Activated CD4-positive, alpha-beta memory T cell treated with anti-CD3 and anti-CD28 coated beads for 36 hours (primary cell): ENCODE measurements at places on chromosomes 2 and 18.
A peak's percentile ranks its signal among the peaks of the same experiment; 100 is the strongest.

DNA sequence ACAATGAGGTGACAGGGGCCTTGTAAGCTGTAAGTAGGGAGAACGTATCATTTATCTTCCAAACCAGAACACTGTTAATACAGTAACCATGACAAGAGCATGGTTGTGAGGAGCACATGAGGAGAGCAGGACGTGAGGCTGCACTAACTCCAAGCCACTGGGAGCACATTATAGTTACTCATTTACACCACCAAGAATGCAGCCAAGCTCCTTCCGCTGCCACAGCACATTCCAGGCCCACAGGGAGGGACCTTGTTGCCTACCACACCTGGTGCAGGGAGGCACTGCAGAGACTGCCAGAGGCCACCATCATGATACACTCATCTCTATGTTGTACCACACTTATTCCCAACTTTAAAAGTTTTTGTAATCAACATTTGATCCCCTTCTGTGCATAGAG lies 13.5 kb upstream of the SFXN5 start:
- DNase-seq: no peak

GRCh38 chr2:28268386-28268785 lies 124.3 kb upstream of the FOSL2 start:
- DNase-seq: no peak

DNA sequence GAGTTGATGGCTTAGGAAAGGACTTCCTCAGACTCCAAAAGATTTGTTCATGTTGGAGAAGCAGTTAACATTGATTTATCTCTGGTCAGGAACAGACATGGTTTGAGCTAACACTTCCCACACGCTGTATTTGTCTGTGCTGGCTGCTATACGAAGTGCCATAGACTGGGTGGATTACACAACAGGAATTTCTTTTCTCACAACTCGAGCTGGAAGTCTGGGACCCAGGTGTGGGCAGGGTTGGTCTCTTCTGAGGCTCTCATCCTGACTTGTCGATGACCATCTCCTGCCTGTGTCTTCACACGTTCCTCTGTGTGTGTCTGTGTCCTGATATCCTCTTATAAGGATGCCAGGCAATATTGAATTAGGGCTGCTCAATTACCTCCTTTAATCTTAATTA lies 163.4 kb upstream of the BCL2L11 start:
- DNase-seq: no peak

DNA sequence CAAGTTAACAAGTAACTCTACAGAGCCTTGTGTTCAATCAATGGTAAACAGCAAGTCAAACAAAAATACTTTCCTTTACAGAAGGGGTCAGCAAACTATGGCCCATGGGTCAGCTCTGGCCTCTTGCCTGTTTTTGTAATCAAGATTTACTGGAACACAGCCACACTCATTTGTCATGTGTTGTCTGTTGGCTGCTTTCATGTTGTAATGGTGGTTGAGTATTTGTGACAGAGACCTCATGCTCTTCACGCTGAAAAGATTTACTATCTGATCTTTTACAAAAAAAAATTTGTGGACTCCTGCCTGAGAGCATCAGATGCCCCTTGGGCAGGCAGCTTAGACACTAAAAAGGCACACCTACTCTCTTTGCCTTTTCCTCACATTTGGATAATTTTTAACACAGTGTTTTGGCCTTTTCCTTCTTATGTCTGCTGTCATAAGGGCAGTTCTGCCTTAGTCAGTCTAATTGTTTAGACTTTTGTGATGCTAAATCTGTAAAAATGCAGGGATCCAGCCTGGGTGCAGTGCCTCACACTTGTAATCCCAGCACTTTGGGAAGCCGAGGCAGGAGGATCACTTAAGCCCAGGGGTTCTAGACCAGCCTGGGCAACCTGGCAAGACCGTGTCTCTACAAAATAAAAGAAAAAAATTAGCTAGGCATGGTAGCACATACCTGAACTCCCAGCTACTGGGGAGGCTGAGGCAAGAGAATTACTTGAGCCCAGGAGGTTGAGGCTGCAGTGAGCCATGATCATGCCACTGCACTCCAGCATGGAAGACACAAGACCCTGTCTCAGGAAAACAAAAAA lies 18.3 kb downstream of the IL1B start:
- DNase-seq: no peak

- no peak for DNase-seq
Observed at GRCh38 chr2:189232759-189233406, 53.3 kb upstream of the COL5A2 start.

GRCh38 chr2:121596221-121597080 lies 52.8 kb downstream of the CLASP1 start:
- peak; percentile 22 for DNase-seq

- no peak for DNase-seq
Observed at GRCh38 chr2:53960476-53960875, 10.3 kb downstream of the PSME4 start.

GRCh38 chr18:74587441-74587840 lies 10.2 kb upstream of the ZNF407 start:
- no peak for DNase-seq

DNA sequence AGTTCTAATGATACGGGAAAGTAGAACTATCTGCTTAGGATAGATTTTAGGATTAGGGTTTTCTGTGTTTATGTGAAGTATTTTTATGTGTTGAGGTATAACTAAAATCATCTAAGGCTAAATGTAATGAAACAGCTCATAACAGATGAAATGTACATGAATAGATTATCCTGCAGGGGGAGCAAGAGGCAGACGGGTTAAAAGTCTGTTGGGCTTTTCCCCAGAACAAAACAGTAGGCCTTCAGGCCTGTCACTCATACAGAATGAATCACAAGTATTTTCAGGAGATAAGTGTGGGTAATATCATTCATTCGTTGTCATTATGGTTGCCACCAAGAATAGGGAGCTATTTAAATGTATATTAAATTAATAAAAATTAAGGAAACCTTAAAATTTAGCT lies 107.9 kb upstream of the IL1R2 start:
- DNase-seq: peak; percentile 60

GRCh38 chr2:212480447-212480846 lies 58.2 kb downstream of the ERBB4 start:
- no peak for DNase-seq

DNA sequence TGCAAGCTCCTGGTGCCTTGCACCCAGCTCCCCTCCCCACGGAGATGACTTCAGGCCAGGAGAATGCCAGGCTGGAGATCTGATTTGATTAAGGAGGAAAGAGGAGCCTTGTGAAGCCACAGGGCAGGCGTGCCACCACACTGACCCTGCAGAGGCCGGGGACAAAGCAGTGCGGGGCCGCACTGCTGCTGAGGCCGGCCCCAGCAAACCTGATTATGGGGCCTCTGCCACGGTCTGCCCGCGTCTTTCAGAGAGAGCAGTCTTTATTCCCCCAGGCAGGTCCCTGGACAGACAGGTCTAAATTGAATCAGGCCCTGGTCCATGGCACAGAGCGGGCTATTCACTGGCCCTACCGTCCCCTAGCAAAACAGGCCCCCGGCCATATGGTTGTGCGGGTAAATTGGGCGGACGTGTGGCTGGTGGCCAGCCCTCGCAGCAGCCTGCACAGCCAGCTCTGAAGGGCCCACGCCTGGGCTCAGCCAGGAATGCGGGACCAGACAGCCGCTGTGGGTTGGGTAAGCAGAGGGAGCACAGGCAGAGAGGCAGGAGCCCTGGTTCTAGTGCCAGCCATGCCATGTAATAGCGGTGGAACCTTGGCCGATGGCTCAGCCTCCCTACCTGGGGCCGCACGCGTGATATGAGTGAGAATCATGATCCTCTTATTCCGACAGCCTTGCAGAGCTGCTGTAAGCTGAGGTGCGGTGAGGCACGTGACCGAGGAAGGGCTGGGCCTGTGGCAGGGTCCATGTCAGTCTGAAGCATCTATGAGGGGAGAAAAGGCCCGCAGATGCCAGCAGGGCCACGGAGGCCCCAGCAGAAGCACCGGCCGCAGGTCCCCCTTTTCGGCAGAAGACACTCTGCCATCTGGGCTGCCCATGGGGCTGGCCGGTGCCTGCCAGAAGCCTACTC lies 97.3 kb upstream of the MYCN start:
- no peak for DNase-seq

GRCh38 chr2:175853616-175853890 lies 148.5 kb downstream of the LNPK start:
- DNase-seq: no peak

DNA sequence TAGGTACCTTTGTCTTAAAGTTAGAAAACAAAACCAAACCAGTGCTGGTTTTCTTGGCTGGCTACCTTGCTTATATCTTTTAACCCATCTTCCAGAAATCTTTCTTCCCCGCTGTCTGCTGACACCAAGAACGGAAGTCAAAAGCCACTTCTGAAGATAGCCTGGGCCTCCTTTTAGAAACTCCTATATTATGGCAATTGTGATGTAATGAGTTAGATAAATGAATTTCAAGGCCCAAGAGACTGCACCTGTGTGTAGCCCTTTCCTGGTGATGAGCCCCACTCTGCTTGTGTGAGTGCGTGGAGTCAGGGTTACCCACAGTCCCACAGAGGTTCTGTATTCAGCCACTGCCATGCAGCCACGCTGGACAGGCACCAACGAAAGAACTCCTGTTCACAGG lies 60.7 kb downstream of the ARMC9 start:
- no peak for DNase-seq

DNA sequence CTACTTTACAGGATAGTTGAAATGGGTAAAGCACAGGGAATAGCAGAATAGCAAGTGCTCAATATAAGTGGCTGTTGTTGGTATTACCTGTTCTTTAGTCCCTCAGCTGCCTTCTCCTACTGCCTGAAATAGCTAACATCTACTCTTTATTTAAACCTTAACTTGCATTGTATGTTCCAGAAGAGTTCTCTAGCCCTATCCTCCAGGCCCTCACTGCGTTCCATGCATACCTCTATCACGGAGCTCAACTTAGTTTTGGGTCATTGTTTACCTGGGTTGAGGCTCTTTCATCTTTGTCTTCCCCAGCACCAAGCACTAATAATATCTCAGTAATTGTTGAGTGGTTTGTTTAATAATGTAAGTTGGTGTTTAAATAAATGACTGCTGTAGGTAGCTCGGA lies 242.2 kb upstream of the FANCL start:
- DNase-seq: no peak

- DNase-seq: no peak
Observed at GRCh38 chr2:66574701-66575624, 140.0 kb downstream of the MEIS1 start.

- DNase-seq: no peak
Observed at GRCh38 chr2:124034265-124034664, 9.2 kb downstream of the CNTNAP5 start.

- DNase-seq: no peak
Observed at GRCh38 chr2:213306316-213306942, 22.2 kb downstream of the SPAG16 start.

DNA sequence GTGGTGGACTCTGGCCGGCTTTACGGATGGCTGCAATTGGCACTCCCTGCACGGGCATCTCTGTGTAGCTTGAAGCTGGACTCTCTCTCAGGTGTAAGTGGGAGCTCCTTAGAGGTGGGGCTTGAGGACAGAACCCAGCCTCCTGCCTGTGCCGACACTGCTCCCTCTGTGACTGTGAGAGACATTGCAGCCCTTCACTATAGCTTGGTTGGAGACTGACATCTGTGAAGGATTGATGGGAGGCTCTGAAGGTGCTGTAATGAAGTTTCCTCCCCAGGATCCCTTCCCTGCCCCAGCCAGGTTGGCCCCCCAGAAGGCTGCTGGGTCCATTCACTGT lies 166.7 kb downstream of the SH3RF3 start:
- DNase-seq: no peak

DNA sequence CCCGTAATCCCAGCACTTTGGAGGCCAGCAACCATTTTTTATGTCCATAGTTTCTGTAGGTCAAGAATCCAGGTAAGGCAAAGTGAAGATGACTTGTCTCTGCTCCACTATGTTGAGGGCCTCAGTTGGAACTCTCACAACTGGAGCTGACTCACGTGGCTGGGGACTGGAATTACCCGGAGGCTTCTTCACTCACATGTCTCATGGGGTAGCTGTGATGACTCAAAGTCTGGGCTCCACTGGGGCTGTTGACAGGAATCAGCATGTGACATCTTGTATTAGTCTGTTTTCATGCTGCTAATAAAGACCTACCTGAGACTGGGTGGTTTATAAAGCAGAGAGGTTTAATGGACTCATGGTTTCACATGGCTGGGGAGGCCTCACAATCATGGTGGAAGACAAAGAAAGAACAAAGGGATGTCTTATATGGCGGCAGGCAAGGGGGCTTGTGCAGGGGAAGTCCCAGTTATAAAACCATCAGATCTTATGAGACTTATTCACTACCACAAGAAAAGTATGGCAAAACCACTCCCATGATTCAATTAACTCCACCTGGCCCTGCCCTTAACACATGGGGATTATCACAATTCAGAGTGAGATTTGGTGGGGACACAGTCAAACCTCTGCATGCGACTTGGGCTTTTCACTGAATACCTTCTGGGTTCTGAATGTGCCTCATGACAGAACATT lies 7.8 kb upstream of the PPP1R1C start:
- peak; percentile 46 for DNase-seq
